ENCODE measurements at places on chromosomes 4 and X. TPM values are rescaled to one million over a fixed set of nuclear protein-coding genes. Genes with fewer than 3 reads are reported as not detected.
A peak's percentile ranks its signal among the peaks of the same experiment; 100 is the strongest.

The CCDC110 gene
- 0.47 TPM for total RNA-seq

The NPNT gene
- total RNA-seq: not detected

The AKAP4 gene
- not detected for total RNA-seq

- no peak overlapping the region for H3K4me3 ChIP-seq
- H3K36me3 ChIP-seq: no peaks in the 10 kb centered on the region
- H3K4me1 ChIP-seq: no peaks in the 10 kb centered on the region
- H3K27me3 ChIP-seq: no peaks in the 10 kb centered on the region
- no peak for DNase-seq
- H3K27ac ChIP-seq: no peak overlapping the region
Observed at GRCh38 chrX:22357621-22358020, 84.9 kb downstream of the CBLL2 start.

GRCh38 chrX:139930401-139930800 lies 2.5 kb downstream of the ATP11C start:
- no peaks in the 10 kb centered on the region for H3K27me3 ChIP-seq
- no peak for DNase-seq
- H3K4me3 ChIP-seq: no peak overlapping the region
- no peaks in the 10 kb centered on the region for H3K36me3 ChIP-seq

- H3K27me3 ChIP-seq: no peaks in the 10 kb centered on the region
- H3K4me1 ChIP-seq: no peaks in the 10 kb centered on the region
- H3K36me3 ChIP-seq: no peaks in the 10 kb centered on the region
Observed at GRCh38 chr4:79396794-79397193, 11.2 kb downstream of the GK2 start.

DNA sequence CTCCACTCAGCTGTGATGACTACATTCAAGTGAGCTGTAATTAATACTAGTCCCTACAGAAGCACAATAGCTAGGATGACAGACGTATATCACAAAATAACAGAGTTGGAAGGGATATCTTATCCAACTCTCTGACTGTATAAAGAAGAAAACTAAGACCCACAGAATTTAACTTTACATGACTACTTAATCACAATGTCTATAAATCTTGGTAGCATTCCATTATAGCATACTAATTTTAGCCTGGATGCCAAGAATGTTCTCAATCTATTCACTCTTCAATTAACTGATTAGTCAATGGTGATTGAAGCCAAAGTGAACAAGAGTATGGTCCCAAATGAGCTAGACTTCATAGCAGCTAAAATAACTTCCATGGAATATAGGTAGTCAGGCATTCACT lies 31.2 kb downstream of the RPS6KA6 start:
- DNase-seq: no peak
- no peaks in the 10 kb centered on the region for H3K36me3 ChIP-seq
- H3K4me1 ChIP-seq: no peaks in the 10 kb centered on the region
- H3K27ac ChIP-seq: no peak overlapping the region
- no peak overlapping the region for H3K4me3 ChIP-seq
- no peaks in the 10 kb centered on the region for H3K27me3 ChIP-seq

DNA sequence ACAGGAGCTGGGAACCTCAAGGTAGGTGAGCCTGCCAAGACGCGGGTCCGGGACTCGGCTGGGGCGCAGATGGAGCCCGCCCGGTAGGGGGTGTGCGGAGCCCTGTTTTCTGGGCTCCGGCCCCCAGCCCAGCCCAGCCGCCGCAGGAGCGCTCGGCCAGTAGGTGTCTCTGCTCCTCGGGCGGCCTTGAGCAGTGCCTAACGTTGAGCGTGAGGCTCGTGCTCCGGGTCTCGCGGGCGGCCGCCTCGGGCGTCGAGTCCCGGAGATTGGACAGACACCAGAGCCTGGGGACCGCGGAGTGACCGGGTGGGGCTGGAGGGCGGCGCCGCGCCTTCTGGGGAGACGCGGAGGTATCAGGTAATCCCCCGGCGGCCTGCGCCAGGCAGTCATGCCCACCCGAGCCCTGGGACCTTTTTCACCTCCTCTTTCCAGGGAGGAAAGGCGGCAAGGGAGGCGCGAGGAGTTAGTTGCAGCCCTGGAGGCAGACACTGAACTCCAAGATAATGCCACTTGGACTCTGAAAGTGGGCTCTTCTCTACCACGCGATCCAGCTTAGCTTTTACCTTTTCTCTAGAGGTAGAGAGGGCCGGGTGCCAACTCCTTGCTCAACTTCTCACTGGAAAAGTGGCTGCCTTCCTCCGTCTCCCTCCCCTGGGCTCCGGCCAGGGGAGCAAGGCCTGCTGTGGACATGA lies 14.5 kb upstream of the FGG start:
- no peak overlapping the region for H3K27ac ChIP-seq
- H3K4me3 ChIP-seq: no peak overlapping the region

GRCh38 chr4:120509222-120509621 lies 413.3 kb downstream of the PRDM5 start:
- H3K27ac ChIP-seq: no peak overlapping the region
- no peaks in the 10 kb centered on the region for H3K27me3 ChIP-seq
- H3K4me3 ChIP-seq: no peak overlapping the region
- no peaks in the 10 kb centered on the region for H3K4me1 ChIP-seq
- DNase-seq: no peak

DNA sequence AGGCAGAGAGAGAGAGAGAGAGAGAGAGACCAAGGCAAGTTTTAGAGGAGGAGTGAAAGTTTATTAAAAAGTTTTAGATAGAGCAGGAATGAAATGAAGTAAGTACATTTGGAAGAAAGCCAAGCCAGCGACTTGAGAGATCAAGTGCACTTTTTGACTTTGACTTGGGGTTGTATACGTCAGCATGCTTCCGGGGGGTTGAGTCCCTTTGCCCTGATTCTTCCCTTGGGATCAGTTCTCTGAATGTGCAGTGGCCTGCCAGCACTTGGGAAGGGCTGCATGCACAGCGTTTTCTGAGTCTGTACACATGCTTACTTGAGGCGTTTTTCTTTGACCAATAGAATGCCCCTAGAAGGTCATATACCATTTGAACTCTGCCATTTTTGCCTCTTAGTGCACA lies 400.5 kb downstream of the PDGFC start:
- H3K36me3 ChIP-seq: no peaks in the 10 kb centered on the region
- no peaks in the 10 kb centered on the region for H3K4me1 ChIP-seq
- DNase-seq: no peak
- H3K4me3 ChIP-seq: no peak overlapping the region

DNA sequence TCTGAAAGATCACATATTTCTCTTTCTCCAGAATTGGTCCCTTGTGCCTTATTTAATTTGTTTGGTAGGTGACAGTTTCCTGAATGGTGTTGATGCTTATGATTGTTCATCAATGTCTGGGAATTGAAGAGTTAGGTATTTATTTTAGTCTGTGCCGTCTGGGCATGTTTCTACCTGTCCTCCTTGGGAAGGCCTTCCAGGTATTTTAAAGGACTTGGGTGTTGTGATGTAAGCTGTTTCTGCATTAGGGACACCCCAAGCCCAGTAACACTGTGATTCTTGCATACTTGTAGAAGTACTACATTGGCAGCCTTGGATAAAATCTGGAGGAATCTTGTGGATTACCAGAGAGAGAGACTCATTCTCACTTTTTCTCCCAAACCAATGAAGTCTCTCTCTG lies 120.8 kb upstream of the CXXC4 start:
- no peak overlapping the region for H3K27ac ChIP-seq
- no peaks in the 10 kb centered on the region for H3K4me1 ChIP-seq
- no peak overlapping the region for H3K4me3 ChIP-seq
- no peaks in the 10 kb centered on the region for H3K27me3 ChIP-seq

GRCh38 chr4:90074322-90074886 lies 52.8 kb upstream of the CCSER1 start:
- H3K27me3 ChIP-seq: no peaks in the 10 kb centered on the region
- H3K4me3 ChIP-seq: no peak overlapping the region
- no peaks in the 10 kb centered on the region for H3K4me1 ChIP-seq

GRCh38 chr4:94428884-94429283 lies 22.9 kb upstream of the PDLIM5 start:
- no peak for DNase-seq
- no peak overlapping the region for H3K4me3 ChIP-seq
- H3K4me1 ChIP-seq: no peaks in the 10 kb centered on the region
- H3K27ac ChIP-seq: no peak overlapping the region

- no peaks in the 10 kb centered on the region for H3K4me1 ChIP-seq
- no peak overlapping the region for H3K4me3 ChIP-seq
- H3K27me3 ChIP-seq: no peaks in the 10 kb centered on the region
- no peak overlapping the region for H3K27ac ChIP-seq
- H3K36me3 ChIP-seq: no peaks in the 10 kb centered on the region
Observed at GRCh38 chr4:156293657-156294297, 340.1 kb upstream of the CTSO start.

DNA sequence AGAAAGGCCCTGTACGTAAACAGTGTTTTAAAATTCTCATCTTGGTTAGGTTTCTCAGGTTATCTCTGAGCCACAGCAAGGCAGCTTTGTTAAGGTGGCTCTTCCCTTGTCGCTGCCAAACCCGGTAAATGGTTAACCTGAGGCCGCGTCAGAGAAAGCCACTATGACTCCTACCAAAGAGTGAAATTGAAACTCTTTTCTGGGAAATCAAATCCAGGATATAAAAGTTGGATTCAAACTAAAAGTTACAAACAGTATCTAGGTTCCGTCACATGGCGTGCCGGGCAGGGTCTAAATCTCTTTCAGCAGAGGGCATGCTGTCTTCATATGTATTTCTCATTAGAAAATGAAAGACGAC lies 433 bp downstream of the MMAA start:
- peak; percentile 34 for DNase-seq
- H3K27me3 ChIP-seq: no peaks in the 10 kb centered on the region
- no peaks in the 10 kb centered on the region for H3K36me3 ChIP-seq
- peak overlapping the region; percentile 90 for H3K27ac ChIP-seq
- H3K4me3 ChIP-seq: peak overlapping the region; percentile 91
- H3K4me1 ChIP-seq: peaks cover 19% of the 10 kb centered on the region
